ENCODE measurements at places on chromosomes 2 and 18.

GRCh38 chr2:17658251-17658843 is 95.3 kb downstream of the SMC6 start:
- DNase-seq = no peak

GRCh38 chr2:235319095-235319494 is 174.7 kb upstream of the AGAP1 start:
- no peak for DNase-seq

DNA sequence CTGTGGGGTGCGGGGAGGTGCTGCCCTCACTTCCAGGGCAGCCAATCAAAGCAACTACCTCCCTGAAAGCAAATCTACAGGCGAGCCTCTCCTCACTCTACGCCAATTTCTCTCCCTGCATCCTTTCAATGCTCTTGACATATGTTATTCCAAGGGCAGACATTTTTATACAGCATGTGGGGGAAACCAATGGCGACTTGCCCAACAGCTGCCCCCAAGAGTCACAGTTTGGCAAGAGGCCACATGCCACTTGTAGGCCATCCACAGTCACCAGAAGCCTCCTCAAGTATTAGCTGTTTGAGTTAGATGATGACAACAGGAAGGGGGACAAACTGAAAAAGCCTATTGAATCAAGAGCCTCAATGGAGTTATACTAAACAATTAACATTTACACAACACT is 114.6 kb downstream of the MYO5B start:
- DNase-seq = peak; percentile 74

DNA sequence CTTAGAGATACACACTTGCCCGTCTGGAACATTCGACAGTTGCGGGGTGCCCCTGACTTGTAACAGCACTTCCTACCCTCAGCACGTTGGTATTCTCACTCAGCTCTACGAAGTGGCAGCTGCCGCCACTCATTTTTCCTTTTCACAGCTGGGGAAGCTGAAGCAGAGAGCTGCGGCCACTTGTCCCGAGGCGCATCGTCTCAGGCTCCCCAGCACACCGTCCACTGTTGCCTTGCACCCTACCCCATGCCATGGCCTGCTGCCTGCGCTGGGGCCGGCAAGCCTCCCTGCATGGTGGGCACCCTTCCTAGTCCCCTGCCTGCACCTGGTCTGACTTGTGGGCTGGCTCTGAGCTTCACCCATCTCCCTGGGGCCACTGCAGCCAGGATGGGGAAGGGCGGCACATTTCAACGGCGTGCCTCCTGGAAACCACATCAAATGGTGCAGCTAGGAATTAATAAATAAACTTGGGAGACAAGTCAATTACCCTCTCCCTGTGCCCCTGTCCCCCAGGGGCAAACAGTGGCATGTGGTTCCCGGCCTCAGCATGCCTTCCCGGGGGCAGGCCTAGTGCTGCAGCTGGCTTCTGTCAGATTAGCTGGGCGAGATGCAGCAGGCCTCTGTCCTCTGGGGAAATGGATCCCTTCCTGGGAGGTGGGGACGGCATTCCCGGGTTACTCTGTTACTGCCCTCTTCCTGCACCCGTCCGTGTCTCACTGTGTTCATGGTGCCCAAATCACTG is 64.7 kb upstream of the HAAO start:
- DNase-seq = no peak

DNA sequence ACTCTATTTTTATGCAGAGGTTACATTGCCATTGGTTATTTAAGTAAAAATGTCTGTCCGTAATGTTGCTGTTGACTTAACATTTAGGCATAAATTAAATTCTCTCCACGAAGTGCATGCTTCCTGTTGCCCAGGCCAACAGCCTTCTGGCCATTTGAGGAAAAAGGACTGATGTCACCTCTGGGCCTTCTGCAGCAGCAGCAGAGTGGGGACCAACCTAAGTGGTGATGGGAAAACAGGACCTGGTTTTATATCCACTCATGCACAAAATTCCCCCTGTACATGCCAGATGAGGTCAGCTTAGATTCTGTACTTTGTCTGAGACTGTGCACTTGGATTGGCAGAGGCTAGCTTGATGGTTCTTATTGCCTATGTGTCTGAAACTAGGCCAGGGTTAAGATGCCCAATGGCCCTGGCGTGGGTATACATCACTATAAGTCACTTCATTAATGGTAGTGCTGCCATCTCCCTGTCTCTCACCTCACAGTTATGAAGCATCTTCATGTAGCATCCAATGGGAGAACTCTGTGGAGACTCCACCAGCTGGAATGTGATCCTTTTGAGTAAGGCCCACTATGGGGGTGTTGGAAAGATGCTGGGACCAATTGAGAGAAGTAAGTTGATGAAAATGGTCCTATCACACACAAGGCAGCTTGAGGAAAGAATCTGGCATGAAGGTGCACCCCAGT is 4.4 kb downstream of the ARHGAP25 start:
- DNase-seq = no peak

GRCh38 chr2:39124746-39125057 is 3.9 kb upstream of the SOS1 start:
- DNase-seq = no peak
